Mucosa of gallbladder (tissue), 1 donor: ENCODE measurements at places on chromosomes 16 and 17. TPM values are rescaled to one million over a fixed set of nuclear protein-coding genes. Genes with fewer than 3 reads are reported as not detected.

Gene B4GALNT2
- 4.6 TPM for total RNA-seq

Gene P2RX1
- total RNA-seq, result 2.8 TPM

GRCh38 chr17:59152925-59153324 lies 2.1 kb downstream of the SKA2 start:
- no peak for DNase-seq

Gene C17orf50
- not detected for total RNA-seq
